Stimulated activated naive CD8-positive, alpha-beta T cell treated with anti-CD3 and anti-CD28 coated beads, Interleukin-15, amount 100 ng/mL, for 72 hours (primary cell): ENCODE measurements at places on chromosomes 2 and 18.

- no peak for DNase-seq
These were observed 69.1 kb upstream of the MAP4K3 start for GRCh38 chr2:39506215-39506614.

DNA sequence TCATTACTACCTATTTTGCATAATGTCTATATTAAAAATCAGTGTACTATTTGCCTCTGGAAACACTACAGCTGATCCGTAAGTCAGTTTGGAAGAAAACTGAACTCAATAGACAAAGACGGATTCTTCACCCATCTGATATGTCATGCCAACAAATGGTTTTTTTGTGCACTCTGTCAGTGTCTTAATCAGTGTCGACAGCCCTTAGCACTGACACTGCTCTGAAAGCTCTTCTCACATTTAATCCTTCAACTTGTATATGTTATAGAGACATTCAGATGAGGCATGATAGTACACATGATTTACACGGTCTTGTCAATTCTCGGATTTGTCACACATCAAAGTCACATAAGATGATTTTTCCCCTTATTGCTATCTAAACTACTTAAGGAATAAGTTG lies 347.5 kb upstream of the GALNT5 start:
- DNase-seq = no peak

DNA sequence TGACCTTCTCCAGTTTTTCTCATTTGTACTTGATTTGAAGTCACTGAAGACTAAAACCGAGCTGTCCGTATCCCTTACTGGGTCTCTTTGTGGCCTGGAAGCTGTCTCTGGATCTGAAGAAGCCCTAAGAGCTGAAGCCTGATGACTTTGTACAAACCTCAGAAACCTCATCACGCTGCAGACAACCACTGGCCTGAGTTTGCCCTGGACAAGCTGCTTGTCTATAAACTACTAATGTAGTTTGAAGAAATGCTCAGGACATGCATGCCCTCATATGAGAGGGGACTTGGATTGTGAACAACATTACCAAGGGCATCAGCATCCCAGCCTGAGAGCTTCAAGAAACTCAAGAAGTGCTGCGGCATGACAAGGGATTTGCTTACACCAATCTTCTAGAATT lies 79.3 kb upstream of the CBLN2 start:
- no peak for DNase-seq

DNA sequence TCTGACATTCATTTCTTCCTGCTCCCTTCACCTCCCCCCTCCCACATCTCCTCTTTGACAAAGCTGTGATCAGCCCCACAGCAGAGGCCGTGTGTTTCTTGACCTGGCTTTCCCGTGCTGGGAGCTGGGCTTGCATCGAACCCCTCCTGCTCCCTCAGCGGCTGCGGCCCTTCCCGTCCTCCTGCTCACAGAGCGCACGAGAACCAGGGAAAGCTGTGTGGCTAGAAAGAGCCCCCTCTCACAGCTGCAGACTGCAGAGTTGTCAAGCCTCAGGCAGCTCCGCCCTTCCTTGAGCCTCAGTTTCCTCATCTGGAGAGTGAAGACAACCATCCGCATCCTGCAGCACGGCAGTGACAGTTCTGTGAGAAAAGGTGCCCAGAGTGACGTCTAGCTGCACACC lies 65.7 kb upstream of the GLI2 start:
- DNase-seq = no peak

DNA sequence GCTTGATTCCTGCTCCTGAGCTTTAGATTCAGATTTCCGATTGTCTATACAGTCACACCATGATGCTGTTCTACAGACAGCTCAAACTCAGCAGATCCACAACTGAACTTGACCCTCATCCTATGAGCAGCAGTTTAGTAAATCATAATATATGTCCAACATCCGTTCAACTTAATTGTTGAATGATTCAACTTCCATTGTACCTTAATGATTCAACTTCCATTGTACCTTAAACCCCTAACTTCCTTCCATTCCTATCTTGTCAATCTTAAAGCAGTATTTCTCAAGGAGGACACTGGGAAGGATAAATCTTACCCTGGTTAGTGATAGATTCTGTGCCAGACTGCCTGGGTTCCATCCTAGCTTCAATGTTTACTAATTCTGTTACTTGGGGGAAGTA lies 60.1 kb downstream of the PIGN start:
- no peak for DNase-seq

DNA sequence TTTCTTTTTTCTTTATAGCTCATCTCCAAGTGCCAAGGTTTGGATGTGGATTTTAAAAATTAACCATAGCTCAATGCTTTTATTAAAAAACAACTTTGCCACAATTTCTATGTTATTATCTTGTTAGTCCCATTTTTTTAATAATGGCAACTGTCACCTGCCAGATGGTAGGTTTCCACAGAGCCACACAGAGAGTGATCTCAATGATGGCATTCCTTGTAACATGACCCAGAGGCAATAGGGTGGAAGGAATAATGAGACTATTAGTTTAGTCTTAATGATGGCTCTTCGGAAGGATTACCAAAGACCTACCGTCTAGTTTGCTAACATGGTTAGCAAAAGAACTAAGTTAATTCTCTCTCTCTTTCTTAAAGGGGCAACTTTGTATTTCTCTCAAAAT lies 64.0 kb downstream of the REL start:
- DNase-seq = no peak

GRCh38 chr2:78979380-78980151 lies 45.9 kb upstream of the REG3G start:
- DNase-seq = peak; percentile 15

DNA sequence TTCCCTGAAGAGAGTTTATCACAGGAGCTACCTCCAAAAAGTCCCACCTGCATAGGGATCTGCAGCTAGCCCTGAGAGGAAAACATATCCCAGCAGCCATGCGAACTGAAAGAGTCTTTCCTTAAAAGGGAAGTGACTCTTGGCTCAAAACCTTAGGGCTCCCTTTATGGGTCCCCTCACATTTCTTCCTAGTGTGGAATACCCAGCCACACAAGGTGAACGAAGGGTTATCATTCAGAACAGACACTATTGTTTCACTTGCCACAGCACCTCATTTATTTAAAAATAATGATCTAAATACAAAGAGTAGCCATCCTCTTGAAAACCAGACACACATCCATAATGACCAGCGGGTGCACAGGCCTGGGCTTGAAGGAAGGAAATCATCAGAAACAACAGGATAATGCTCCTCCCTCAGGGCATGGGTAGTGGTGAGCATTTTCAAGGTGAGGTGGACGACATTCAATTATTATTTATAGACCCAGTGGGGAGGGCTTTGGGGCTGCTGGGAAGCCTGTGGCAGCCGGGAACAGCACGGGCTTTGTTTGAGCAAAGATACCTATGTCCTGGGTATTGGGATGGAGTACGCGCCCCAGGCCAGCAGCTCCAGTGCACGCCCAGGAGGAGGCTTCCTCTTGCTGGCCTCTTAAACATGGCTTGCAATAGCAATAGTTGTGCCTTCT lies 119.0 kb upstream of the ITGA6 start:
- no peak for DNase-seq

DNA sequence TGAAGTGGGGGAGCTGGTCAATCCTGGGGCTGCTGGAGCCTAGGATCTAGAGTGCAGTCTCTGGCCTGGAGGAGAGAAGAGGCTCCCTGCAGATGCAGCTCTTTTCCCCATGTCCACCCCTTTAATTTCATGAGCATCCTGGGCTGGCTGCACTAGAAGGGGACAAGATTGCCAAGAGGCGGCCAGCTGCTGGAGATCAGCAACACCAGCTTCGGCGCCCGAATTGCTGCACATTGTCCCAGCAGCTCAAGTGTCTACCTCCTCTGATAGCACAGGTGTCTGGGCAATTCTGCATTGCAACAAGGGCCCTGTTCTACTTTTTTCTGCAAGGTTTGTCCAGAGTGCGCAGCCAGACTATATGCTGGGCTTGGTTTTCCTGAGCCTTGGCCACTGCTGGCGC lies 125.7 kb downstream of the AGAP1 start:
- DNase-seq = no peak

DNA sequence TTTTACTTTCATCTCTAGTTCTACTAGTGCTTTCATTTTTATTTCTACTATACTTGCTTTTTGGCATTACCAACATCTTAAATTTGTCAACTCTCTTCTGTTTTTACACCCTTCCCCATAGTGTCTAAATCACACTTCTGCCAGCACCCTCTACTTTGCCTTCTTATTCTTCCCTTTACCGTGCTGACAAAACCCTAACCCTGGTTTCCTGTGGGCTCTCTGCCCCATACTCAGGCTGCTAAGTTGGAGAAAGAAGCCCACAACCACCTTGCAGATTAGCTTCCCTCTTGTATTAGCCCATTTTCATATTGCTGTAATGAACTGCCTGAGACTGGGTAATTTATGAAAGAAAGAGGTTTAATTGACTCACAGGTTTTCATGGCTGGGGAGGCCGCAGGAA lies 24.8 kb downstream of the GIGYF2 start:
- no peak for DNase-seq
